ENCODE measurements at places on chromosomes 5 and 9.

DNA sequence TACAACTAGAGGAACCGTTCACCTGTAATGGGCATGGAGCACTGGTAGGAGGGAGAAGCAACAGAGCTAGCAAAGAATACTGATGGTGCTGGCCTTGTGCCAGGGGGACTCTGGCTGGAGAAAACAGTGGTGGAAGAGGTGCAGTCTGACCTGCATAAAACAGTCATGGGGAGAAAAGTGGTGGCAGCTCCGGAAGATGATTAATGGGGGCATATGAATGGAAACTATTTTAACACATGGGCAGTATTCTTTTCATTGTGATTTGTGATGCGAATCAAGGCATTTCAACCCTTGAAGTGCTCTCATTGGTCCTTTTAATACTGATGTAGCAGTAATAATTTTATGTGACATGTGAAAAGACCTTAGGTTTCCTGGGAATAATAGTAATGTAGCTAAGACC lies 219.6 kb downstream of the ADAMTS6 start:
- DNase-seq: no peak

DNA sequence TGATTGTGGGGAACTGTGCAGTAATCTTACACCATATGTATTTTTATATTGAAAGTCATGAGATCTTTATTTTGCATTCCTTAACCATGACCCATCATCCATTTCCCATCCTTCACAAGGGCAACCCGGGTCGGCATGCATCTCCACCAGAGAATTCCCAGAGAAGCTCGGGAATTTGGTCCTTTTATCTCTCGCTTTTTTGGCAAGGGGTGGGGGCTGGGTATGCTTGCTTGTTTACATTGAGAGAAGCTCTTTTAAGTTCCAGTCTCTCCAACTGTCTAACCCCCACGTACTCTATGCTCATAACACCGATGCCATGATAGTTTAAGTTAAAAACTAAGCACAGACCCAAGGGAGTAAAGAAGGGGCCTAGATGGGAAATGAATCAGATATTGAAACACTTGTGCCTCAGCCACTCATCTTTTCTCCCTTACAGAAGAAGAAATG lies 109.9 kb upstream of the NFIB start:
- no peak for DNase-seq

DNA sequence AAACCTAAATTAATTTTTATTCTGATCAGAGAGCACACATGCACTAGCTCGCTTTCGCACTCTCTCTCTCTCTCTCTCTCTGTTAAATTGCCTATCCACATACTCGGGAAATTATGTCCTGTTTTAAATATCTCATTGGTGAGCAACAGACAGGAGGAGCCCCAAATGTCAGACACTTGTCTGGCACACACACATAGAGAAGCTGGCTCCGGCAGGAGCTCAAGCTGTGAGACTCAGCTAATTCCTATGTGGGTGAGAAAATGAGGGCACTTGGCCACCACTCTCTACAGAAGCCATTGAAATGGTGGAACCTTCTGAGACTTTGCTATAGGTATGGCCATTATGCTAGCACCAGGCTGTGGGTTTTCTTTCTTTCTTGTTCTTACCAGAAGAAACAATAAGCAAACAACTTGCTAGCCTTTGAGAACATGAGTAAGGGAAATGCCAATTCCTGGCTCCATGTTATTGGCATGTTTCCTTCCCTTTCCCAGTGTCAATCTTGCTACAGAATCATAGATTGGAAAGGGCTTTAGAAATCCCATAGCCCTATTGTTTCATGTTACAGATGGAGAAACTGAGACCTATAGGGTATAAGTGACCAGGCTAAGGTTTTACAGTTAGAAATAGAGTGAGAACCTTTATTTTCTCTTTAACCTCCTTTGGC lies 9.0 kb downstream of the RFX3 start:
- DNase-seq: no peak

DNA sequence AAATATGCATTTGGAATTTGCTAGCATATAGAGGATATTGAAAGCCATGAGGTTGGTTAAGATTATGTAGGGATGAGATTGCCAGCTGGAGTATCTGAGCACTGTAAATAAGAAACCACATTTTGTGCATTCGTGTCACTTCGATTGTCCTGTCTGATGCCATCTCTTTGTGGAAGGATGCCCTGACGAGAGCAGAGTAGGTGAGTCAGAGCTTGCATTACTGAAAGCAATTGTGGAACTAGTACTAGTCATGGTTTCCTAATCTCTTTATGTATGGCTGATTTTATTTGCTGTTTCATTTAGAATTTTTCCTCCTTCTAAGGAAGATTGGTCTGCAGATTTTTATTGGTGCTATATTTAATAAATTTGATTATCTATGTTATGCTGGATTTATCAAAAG lies 14.5 kb upstream of the TAS2R1 start:
- DNase-seq: no peak

DNA sequence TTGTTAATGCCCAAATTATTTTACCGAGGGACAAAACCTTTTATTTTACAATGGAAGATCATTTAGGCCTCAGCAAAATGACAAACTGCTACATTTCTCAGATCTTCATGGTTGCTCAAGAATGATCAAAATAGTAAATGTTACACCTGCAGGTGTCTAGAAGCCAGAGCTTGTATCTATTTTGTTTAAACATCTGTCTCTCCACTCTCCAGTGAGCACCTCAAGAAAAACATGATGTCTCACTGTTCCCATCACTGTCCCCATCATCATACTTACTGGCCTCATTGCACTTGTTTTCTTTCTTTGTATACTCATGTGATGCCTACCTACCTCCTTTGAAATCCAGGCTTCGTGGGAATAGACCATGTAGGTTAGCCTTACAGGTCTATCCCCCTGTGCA lies 149.6 kb downstream of the TTLL11 start:
- DNase-seq: no peak

GRCh38 chr9:127178686-127179632 lies 56.5 kb upstream of the ANGPTL2 start:
- no peak for DNase-seq

DNA sequence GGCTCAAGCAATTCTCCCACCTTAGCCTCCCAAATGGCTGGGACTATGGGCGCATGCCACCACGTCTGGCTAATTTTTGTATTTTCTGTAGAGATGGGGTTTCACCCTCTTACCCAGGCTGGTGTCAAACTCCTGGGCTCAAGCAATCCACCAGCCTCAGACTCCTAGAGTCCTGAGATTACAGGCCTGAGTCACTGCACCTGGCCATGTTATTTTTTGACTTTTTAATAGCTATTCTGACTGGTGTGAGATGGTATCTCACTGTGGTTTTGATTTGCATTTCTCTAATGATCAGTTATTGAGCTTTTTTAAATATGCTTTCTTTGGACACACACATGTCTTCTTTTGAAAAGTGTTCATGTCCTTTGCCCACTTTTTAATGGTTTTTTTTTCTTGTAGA lies 38.2 kb downstream of the FBXW2 start:
- no peak for DNase-seq

DNA sequence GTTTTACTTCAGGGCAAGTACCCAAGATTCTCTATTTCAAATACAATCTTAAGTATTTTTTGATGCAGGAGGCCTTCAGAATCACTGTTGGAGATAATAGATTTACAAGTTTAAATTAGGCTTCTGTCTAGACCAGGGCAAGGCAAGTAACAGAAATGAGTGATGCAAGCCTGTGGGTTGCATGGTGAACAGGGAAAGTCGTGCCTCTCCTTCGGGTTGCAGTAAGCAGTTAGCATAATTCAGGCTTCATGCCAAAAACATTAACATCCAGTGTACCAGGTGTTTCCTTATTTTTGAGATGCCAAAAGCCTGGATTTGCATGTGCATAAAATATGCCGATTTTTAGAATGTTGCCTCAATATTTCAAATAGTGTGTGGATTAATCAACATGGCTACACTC lies 369.0 kb downstream of the CAAP1 start:
- DNase-seq: no peak

DNA sequence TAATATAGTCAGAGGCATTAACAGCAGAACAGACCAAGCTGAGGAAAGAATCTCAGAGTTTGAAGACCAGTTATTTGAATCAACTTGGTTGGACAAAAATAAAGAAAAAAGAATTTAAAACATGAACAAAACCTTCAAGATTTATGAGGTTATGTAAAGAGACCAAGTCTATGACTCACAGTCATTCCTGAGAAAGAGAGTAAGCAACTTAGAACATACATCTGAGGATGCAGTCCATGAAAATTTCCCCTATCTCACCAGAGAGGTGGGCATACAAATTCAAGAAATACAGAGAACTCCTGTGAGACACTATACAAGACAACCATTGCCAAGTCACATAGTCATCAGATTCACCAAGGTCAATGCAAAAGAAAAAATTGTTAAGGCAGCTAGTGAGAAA lies 17.4 kb upstream of the C9orf72 start:
- DNase-seq: no peak

DNA sequence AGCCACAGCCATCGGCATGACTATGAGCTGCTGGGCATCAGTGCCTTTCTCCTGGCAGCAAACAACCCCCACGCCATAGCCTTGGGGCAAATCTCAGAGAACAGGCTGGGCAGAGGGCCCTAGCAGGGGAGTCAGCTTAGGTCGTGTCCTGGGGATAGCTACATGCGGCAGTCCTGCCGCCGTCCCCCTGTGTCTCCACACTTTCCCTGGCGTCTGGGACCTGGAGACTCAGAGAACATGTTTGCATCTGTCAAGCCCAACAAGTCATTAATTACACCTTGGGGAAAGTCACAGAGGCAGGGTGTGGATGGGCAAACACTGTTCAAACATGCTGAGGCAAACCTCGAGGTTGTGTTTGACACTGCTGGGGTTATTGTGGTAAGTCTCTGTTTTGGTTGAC lies 123.6 kb downstream of the C5orf15 start:
- no peak for DNase-seq

- DNase-seq: no peak
Measured at GRCh38 chr5:142783601-142784341, 13.6 kb downstream of the ARHGAP26 start.

- DNase-seq: no peak
Measured at GRCh38 chr5:160867976-160868375, 16.0 kb upstream of the ATP10B start.

- no peak for DNase-seq
Measured at GRCh38 chr9:95084254-95084934, 233.1 kb downstream of the FANCC start.

- DNase-seq: no peak
Measured at GRCh38 chr5:95178046-95178651, 106.7 kb downstream of the MCTP1 start.

Data from activated effector memory CD4-positive, alpha-beta T cell treated with Interleukin-2 at 50 U/mL for 16 hours (primary cell).